ENCODE measurements at places on chromosomes 1 and 21.
A peak's percentile ranks its signal among the peaks of the same experiment; 100 is the strongest.

GRCh38 chr21:41211060-41211805, 43.3 kb downstream of the BACE2 start:
- no peak for DNase-seq

DNA sequence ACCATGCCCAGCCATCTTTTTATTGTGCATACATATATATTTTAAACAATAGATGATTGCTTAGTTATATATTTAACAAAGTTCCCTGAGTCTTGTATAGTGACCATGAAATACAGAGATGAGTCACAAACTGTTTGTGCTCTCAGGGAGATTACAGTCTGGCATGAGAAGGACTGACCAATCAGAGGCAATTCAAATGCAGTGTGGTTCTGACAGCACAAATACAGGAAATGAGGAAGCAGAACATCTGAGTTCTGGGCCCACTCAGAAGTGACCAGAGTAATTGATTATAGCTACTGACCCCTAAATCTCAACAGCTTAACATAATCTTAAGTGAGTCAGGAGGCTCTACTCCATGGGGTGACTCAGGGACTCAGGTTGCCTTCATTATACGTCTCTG, 534.5 kb downstream of the OMA1 start:
- DNase-seq: no peak

- DNase-seq: peak; percentile 46
Observed at GRCh38 chr21:29145354-29145782, 14.9 kb downstream of the MAP3K7CL start.

- DNase-seq: peak; percentile 71
Observed at GRCh38 chr1:12600880-12601633, 17.0 kb downstream of the DHRS3 start.

- DNase-seq: no peak
Observed at GRCh38 chr21:36535618-36536241, 55.8 kb upstream of the CLDN14 start.

DNA sequence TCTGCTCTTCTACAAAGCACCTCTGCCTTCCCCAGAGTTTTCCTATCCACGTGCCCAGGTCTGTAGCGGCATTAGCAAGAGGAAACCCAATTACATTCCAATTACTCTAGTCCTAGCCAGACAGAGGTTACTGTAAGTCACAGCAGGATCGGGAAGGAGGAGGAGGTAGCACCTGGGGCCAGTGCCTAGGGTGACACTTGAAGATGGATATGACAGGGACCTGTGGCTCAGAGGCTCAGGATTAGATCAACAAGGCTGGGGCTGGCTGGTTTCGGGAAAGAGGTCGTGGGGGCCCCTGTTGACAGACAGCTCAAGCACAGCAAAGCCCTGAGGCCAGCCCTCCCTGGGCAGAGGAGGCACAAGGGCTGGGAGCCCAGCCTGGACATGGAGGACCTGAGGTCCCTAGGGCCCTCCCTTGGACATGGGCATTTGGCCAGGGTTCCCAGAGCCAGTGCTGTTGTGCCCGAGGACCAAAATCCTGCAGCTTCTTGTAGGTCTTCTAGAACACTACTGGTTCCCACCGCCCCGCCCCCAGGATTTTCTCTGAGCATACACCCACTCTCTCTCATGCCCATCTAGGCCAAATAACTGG, 3.0 kb upstream of the HCRTR1 start:
- no peak for DNase-seq
